ENCODE measurements at places on chromosomes 6 and 20.

DNA sequence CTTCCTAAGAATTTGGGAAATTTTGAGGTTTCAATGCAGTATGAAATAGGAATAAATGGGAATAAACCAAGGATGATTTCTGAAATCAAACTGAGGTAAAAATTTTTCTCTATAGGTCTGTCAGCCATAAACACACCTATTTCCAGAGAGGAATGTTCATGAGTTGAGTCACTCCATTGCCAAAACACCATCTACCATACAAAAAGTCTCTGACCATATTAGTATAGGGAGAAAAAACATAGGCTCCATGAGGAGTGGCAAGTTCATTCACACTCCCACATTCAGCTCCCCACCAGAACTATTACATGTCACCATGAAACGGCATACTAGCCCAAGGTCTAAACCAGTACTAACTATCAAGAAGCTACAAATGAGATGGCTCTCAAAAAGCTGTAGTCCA lies 9.6 kb downstream of the ZNF318 start:
- no peak for DNase-seq

- DNase-seq = no peak
Measured at GRCh38 chr20:32638848-32639247, 34.9 kb downstream of the C20orf203 start.

DNA sequence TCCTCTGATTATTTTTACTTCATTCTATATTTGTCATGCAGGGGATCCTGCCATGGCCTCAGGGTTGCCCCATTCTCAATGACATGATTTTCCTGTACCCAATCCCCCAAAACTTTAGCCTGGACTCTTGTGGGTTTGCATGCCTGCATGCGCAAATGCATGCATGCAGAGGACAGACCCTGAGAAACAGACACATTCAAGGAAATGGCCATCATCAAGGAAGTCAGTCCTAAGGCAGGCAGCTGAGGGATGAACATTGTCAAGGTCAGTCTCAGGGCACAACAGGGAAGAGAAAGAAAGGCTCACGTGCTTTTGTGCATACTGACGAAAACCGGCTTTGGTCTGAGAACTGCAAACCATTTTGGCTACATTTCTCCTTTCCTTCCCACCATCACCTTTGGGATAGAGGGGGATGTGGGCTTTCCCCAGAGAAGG lies 13.1 kb downstream of the NEDD9 start:
- no peak for DNase-seq

DNA sequence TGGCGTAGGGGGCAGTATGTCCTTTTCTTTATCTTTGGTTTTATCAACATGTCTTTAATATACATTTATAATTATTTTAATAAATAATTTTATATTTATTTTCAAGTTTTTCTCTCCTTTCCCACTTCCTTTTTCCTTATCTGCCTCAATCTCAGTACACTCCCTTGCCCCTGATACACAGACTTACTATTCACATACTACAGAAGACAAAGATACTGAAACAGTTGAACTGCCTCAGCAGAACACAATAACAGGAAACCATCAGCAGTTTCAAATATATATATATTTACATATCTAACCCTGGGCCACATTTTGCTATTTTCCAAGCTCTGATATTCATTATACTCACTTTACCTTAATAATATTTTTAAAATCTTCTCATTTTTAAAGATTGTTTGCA lies 19.8 kb downstream of the IBTK start:
- no peak for DNase-seq

DNA sequence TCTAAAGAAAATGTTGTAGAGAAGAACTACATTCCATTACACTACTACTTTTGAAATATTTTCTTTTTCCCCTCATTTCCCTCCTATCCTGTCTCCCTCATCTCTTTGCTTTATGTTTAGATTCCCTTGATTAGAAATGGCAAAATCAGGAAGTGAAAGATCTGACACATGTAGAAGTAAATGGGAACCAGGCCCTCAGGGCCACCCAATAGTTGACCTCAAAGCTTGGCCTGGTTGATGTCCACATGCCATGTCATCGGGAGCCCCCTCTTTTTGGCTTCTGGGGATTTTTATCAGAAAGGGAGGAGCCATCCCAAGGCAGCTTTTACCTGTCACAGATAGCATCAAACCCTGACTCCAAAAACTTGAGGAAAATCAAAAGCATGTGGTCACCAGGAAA lies 168.3 kb upstream of the ECI2 start:
- no peak for DNase-seq

DNA sequence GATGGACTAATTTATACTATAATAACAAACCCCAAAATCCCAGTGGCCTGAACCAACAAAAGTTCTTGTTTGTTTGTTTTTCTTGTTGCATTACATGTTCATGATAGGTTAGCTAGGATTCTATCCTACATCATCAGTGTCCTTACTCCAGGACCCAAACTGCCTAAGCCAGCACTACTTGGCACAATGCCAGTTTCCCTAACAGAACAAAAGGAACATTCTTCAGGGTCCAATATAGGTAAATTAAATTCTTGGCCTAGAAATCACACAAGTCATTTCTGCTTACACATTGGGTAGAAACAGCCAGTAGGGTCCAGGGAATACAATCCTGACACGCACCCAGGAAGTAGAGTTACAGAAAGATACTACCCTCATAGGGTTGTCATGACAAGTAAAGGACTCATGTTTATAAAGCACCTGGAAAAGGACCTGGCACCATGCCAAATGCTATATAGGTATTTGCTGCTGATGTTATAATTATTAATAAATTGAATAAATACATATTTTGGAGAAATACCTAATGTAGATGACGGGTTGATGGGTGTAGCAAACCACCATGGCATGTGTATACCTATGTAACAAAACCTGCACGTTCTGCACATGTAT lies 38.8 kb downstream of the RCAN2 start:
- DNase-seq = no peak

- no peak for DNase-seq
Measured at GRCh38 chr6:21846541-21847451, 253.2 kb downstream of the SOX4 start.

GRCh38 chr6:145815309-145816274 lies 997 bp upstream of the FBXO30 start:
- no peak for DNase-seq

GRCh38 chr6:1850840-1851157 lies 241.1 kb downstream of the FOXC1 start:
- DNase-seq = no peak

DNA sequence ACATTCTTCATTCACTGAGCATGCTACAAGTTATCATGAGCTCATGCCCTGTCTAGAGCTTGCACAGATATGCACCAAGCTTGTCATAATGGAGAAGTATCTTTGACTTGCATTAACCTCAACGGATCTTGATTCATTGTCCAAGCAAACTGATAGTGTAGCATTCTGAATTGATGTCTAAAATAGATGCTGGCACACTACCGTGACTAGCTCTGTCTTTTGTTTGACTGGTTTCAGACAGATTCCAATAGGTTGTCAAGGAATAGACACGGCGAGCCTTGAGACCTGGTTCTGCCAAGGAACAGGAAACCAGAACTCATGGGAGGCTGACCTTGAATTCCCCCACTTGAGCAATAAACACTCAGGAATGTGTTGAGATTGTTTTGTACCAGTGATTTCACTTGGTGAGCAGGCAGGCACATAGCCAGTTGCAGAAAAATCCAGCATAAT lies 1153.1 kb upstream of the GJE1 start:
- DNase-seq = no peak

DNA sequence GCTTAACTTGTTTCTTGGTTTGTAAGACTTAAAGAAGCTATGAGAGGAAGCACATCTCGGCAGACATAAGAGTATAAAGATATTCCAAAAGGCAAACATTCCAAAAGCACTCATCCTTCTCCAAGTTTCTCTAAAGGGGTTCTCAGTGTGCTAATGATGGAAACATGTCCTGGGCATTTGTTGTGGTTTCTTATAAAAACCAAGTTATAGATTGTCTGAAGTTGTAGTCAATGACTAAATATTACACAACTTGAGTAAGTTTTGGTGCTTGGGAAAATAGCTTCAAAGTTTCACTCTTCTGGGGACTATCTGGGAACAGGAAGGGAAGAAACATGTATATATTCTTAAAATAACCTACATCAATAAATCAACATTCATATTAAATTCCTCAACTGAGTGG lies 128.3 kb upstream of the TBX18 start:
- DNase-seq = no peak

DNA sequence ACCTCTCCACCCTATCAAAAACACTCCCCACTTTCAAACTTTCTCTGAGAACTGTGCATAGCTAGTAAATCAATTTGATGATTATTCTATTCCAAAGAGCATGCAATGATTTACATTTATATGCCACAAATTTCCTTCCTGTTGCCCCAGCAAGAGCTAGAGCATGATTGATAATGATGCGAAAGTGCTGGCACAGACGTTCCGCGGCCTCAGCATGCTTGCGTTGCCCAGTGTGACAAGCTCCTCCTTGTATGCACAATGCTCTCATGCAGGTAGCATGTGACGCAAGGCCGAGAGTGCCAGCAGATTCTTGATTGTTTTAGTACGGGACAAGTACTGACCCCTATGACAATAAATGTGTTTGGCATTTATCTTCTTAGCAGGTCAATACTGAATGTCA lies 696.3 kb upstream of the SLC35B3 start:
- no peak for DNase-seq

DNA sequence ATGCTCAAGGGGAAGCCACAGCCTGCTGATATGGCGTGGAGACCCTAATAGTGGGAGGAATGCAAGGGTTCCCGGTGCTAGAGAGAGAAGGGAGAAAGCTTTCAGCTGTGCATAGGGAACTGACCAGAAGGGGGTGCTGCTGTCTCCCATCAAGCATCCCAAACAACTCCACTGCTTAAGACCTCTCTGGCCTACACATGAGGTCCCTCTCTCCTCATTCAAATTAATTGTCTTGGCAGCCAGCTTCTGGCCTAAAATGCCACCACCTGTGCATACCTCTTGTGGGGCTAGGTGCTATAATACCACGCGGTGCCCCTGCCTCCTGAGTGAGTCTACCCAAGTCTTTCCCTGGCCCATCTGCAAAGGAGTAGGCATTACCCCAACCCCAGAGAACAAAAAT lies 14.5 kb downstream of the ADISSP start:
- DNase-seq = peak; percentile 57

- DNase-seq = no peak
Measured at GRCh38 chr6:119171864-119172588, 93.6 kb upstream of the FAM184A start.

GRCh38 chr6:132167929-132168892 lies 217.0 kb upstream of the CCN2 start:
- DNase-seq = no peak

GRCh38 chr20:17693444-17694001 lies 6.2 kb upstream of the BANF2 start:
- no peak for DNase-seq

GRCh38 chr6:11592294-11592906 lies 54.9 kb downstream of the TMEM170B start:
- DNase-seq = no peak

DNA sequence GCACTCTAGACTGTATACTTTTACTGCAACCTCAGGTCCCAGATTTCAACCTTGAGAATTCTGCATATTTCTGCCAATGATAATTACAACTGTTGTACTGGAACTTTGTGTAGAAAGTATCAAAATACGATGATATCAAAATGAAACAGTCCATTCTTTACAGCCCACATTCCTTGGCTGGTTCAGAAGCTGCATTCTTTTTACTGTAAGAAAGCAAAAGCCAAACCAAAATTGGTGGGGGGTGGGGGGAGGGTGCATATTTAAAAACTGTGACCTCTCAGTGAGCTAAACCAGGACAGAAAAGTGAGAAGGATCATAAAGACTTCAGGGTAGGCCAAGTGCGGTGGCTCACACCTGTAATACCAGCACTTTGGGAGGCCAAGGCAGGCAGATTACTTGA lies 41.8 kb upstream of the UBR2 start:
- no peak for DNase-seq

GRCh38 chr6:121848523-121849255 lies 413.2 kb downstream of the GJA1 start:
- no peak for DNase-seq

DNA sequence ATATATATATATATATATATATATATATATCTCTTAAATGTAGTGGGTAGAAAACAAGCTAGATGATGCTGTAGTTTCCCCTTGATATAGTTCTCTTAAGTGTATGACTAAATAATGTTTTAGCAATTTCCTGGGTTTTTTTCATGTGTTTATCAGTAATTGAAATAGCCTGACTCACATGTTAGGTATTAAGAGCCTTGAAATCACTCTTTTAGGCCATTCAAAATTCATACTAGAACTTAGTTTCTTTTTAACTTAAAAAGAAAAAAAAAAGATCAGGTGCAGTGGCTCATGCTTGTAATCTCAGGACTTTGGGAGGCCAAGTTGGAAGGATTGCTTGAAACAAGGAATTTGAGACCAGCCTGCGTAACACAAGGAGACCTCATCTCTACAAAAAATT lies 44.1 kb downstream of the NKX2-4 start:
- DNase-seq = no peak

DNA sequence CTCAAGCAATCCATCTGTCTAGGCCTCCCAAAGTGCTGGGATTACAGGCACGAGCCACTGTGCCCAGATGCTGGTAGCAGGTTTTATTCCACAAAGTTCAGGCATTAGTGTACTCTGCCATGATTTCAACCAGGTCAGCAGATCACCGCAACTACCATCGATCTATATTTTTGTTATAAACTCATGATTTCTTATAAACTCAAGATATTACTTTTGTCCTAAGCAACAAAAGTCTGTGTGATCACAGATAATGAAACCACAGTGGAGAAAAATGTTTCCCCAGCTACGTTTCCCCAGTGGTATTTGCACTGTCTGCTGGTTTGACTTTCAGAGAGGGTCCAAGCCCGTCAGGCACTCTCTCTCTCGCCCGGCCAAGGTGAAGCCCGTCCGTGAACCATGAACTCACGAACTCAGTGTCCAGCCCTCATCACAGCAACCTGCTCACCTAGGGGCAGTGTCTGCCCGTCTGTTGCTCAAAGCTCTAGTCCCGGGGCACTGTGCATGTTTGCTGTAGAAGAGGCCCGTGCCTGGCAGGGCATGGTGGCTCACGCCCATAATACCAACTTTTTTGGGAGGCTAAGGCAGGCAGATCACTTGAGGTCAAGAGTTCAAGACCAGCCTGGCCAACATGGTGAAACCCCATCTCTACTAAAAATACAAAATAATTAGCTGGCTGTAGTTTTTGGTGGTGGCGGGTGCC lies 7.0 kb downstream of the SLC4A11 start:
- DNase-seq = no peak

DNA sequence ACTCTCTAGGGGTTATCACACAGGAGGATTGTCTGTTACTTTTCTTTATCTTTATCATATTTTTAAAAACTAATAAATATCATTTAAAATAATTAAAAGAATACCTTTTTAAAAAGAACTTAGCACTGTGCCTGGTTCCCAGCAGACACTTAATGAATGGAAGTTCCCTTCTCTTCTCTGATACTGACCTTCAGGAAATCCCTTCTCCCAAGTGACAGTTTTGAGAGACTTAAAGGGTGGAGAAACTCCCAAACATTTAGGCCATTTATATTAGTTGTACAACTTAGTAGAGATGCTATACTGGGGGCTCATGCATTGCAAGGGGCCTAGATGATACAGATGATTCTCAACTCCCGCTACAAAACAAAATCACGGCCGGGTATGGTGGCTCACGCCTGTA lies 18.5 kb downstream of the MAP1LC3A start:
- DNase-seq = no peak

- DNase-seq = no peak
Measured at GRCh38 chr20:62381202-62381797, 5.6 kb upstream of the RPS21 start.
